Stimulated activated CD4-positive, alpha-beta T cell treated with anti-CD3 and anti-CD28 coated beads, Interleukin-1b, Interleukin-23, amount 100 ng/mL, for 48 hours (primary cell): ENCODE measurements at places on chromosomes 2 and 18.

- no peak for DNase-seq
These were observed 422.7 kb upstream of the TNP1 start for GRCh38 chr2:217282531-217282930.

- no peak for DNase-seq
These were observed 70.7 kb downstream of the PAX3 start for GRCh38 chr2:222228054-222228453.

GRCh38 chr2:10385501-10385900, 62.6 kb downstream of the ODC1 start:
- DNase-seq, result no peak

GRCh38 chr2:50624506-50624905, 407.4 kb downstream of the NRXN1 start:
- DNase-seq, result no peak

DNA sequence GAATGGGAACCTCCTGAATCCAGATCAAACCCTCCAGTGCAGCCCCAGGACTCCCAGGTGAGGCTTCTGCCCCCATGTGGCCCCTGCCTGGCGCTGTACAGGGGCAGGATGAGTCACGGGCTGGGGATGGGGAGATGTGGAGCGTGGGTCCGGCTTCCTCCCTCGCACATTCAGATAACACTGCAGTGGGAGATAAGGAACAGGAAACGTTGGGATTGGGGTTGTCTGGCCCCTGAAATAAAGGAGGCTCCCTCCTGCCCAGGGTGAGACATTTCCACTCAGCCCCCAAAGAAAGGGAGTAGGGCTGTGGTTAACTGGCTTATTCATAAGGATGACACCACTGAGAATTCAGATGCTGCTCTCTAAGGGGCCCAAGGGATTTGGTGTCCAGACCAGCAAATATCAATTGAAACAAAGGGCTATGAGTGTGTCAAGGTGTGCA, 30.7 kb downstream of the IGFBP5 start:
- no peak for DNase-seq

DNA sequence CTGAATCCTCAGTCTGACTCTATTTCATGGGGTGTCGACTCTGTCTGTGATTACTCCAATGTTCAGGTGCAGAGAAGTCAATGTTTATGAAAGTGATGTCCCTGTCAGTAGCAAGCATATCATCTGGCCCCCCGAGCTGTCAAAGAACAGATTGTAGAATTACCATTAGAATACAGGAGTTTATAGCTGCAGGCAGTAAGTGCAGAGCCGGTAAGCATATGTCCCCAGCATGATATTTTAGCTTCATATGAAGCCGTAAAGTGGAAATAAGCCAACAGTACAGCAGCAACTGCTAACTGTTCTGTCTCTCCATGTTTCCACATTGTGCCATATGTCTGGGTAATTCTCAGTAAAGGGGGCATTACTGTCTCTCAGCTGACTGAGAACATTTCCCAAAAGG, 541.8 kb downstream of the SOX11 start:
- no peak for DNase-seq

DNA sequence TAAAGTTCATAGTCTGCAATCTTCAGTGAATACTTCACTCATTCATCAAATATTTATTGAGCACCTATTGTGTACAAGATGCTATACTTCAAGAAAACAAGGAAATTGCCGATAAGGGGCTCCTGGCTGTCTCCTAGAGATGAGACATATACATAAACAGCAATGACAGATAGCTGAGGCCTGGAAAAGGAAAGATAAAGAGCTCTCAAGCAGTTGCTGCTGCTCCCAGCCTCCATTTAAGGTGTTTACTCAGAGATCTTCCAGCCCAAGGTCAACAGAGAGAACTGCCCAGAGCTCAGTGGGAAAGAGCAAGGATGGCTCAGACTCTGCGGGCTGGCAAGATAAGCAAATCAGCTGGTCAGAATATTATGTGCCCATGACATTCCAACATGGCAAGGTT, 3.3 kb upstream of the SLC14A2 start:
- no peak for DNase-seq

DNA sequence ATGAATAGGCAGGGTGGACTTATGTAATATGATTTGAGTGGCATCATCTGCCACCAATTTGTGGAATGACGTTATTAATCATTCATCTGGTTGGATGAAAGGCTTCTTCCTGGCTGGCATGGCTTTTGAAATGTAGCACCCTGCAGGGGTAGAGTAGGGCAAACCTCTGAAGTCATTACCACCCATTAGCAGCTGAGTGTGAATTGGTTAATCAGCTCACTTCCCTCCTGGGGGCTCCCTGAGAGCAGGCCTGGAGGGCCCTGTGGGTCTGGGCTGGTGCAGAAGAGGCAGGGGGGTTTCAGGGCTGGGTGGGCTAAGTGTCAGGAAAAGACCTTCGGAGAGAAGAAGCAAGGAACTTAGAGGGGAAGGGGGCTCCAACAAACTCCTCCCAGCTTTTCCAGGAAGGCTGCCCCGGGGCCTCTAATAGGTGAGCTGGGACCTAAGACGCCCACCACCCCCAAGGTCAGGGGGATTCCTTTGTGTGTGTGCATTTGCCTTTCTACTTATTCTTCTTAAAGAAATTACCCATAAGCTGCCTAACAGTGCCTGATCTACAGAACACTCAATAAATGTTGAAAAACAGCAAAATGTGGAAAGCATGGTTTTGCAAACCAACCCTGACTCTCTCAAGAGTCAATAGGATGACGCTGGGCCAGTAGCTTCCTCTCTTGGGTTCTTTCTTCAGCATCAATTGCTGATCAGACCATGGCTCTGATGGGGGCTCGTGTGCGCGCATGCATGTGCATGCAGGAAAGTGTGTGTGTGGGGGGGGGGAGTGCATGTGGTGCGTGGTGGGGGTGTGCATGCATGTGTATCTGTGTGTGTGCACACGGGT, 49.7 kb upstream of the ZNF516 start:
- DNase-seq, result no peak

GRCh38 chr18:3410273-3410672, 39.7 kb upstream of the TGIF1 start:
- DNase-seq, result no peak

- DNase-seq, result no peak
These were observed 47.1 kb upstream of the THSD7B start for GRCh38 chr2:136718273-136718672.

- DNase-seq, result no peak
These were observed 73.2 kb downstream of the MAP4K4 start for GRCh38 chr2:101770726-101771125.

DNA sequence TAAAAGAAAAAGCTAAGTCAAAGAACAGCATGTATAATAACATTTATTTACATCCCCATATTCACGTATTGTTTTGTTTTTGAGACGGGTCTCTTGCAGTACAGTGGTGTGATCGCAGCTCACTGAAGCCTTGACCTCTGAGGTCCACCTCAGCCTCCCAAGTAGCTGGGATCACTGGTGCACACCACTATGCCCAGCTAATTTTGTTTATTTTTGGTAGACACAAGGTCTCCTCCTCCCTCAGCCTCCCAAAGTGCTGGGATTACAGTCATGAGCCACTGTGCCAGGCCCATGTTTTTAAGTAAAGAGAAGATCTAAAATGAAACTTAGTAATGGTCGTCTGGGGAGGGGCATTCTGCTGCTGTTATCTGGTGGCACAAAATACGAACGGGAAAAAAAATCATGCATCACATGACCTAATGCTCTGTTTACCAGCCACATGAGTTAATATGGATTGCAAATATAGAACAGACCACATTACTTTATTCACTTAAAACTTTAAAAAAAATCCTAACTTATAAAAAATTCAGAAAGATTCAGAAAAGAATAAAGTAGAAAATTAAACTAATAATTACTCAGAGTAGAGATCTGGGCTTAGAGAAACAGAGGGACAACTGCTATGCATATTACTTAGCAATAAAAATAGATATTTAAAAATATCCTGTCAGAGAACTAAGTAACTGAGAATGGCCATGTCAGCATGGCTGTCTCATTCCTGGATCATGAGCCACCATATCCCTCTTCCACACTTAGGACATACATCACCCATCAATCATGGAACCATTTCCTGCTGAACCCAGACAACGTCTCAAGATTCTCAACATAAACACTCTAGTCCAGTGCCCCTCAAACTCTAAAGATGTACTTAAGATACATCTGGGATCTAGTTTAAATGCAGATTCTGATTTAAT, 7.3 kb downstream of the MMADHC start:
- no peak for DNase-seq

- no peak for DNase-seq
These were observed 61.8 kb downstream of the VWA3B start for GRCh38 chr2:98148595-98149332.

DNA sequence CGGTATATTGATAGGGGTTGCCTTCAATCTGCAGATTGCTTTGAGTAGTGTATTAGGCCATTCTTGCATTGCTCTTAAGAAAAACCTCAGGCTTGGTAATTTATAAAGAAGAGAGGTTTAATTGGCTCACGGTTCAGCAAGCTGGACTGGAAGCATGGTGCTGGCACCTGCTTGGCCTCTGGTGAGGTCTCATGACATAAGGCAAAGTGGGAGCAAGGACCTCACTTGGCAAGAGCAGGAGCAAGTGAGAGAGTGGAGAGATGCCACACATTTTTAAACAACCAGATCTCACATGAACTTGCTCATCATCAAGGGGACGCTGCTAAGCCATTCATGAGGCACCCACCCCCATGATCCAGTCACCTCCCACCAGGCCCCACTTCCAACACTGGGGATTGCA, 4.9 kb downstream of the MAP3K2 start:
- DNase-seq, result no peak

- no peak for DNase-seq
These were observed 123.2 kb downstream of the KCNS3 start for GRCh38 chr2:18001671-18002070.

DNA sequence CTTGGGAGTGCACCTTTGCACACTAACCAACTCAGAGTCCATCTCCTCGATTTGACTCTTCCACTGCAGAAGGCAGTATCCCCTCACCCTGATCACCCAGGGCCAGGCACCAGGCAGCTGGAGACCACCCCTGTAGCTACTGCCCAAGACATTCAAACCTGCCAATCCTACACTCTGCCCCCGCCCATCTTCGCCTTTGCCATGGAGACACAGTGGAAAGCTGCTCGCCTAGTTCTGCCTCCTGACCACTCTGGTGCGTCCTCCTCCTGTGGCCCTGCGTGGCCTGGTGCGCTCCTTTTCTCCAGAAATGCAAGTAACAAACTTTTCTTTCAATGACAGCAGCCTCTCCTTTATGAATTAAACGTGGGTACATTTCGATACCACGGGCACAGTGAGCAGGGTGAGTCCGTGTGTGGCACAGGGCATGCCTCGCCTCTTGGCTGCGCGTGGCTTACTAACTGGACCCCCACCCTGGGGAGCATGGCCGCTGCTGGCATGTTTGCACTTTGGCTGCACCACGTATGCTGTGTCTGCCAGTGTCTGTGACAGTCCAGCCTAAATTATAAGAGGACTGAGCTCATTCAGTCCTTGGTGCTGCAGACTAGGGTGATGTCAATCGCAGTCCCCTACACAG, 47.6 kb downstream of the LONRF2 start:
- no peak for DNase-seq

DNA sequence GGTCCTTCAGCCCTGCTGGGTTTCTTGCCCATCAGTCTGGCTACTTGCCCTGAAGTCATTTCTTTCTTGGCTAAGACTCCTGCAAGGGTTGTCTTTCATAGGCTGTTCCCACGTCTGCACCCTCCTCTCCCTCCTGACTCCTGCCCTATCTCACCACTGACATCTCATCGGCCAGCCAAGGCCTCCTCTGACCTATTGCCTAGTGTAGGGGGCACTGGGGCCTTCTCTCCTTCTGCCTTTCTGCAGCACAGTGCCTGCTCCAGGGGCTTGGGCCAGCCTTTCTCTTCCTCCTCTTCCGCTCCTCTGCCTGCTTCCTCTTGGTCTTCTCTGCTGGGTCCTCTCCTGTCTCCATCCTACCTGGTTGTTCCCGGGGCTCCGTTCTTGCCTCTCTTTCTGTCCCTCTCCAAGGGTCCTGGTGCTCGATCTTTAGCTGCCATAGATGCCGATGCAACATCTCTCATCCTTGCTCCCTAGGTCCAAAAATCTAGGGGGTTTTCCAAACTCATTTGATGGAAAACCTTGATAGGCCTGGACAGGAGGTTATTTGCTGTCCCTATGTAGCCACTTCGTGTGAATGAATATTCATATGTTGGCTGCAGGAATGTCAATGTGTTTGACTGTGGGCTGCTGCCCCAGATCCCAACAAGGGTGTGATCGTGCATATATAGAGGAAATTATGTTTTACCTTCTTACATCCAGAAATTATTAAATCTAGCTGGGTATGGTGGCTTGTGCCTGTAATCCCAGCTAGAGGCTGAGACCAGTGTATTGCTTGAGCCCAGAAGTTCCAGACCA, 9.7 kb upstream of the NT5DC4 start:
- DNase-seq, result no peak

GRCh38 chr2:174067815-174068214, 102.6 kb upstream of the SP3 start:
- DNase-seq, result no peak

GRCh38 chr2:17765398-17765797, 11.5 kb downstream of the GEN1 start:
- no peak for DNase-seq

DNA sequence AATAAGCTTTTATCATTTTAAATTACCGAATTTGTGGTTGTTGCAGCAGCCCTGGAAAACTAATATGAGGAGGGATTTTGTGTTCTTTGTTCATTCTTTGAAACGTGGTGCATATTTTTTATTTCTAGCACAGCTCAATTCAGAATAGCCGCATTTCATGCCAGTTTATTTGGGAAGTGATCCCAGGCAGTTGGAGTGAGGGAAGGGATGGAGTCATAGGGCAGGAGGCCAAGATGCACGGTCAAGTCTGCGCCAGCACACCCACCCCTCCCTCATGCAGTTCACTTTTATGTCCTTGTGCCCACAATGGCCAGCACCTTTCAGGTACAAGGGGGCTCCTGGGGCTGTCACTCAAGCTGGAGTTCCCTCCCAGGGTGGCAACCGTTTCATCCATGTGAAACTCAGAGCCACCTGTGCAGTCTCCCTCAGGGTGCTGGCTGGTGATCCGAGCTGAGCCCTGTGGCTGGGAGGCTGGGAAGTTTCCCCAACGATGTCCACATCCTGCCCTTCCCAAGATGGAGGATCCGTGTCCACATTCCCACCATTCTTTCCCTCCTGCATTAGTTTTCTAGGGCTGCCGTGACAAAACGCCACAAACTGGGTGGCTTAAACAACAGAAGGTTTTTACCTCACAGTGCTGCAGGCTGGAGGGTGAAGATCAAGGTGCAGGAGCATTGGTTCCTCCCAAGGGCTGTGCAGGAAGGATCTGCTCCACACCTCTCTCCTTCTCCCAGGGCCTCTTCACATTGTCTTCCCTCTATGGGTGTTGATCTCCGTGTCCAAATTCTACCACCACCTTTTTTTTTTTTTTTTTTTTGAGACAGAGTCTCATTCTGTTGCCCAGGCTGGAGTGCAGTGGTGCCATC, 68.5 kb upstream of the ITGA6 start:
- no peak for DNase-seq

- DNase-seq, result no peak
These were observed 159.4 kb downstream of the DIS3L2 start for GRCh38 chr2:232120911-232121310.

DNA sequence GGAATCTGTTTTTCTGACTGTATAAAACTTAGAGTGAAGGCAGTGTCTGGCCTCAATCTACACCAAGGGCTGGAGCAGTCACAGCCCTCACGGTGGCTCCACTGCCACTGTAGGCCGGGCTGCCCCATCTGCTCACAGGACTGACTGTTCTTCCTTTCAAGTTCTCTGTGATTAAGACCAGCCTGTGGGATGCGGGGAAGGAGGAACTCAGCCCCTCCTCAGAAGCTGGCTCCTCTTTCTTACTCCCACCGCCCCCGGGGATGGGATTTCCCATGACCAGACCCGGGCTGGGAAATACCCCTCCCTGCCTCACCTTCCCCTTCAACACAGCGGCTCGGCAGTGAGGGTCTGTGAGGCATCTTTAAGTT, 106.0 kb downstream of the COPS8 start:
- DNase-seq, result no peak
